Stimulated activated CD4-positive, alpha-beta T cell treated with anti-CD3 and anti-CD28 coated beads, Interleukin-15, amount 100 ng/mL, for 1 hour (primary cell): ENCODE measurements at places on chromosomes 6 and 20.

DNA sequence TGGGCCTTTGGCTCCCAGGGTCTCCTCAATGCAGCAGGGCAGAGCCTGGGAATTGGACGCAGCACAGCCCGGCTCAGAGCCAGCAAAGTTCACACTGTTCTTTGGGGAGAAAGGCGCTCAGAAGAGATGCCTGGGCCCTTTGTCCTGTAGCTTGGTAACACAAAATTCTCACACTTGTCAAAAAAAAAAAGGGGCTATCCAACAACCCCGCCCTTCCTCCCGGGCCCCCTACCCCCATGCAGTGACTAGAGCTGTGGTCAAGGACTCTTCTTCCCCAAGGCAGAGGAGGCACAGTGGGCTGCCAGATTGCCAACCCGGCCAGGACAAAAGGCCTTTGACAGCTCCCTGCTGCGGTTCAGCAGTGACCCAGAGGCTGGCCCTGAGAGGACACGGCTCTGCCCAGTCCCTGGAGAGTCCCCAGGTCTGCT, 2.0 kb downstream of the NKAIN4 start:
- DNase-seq: no peak

DNA sequence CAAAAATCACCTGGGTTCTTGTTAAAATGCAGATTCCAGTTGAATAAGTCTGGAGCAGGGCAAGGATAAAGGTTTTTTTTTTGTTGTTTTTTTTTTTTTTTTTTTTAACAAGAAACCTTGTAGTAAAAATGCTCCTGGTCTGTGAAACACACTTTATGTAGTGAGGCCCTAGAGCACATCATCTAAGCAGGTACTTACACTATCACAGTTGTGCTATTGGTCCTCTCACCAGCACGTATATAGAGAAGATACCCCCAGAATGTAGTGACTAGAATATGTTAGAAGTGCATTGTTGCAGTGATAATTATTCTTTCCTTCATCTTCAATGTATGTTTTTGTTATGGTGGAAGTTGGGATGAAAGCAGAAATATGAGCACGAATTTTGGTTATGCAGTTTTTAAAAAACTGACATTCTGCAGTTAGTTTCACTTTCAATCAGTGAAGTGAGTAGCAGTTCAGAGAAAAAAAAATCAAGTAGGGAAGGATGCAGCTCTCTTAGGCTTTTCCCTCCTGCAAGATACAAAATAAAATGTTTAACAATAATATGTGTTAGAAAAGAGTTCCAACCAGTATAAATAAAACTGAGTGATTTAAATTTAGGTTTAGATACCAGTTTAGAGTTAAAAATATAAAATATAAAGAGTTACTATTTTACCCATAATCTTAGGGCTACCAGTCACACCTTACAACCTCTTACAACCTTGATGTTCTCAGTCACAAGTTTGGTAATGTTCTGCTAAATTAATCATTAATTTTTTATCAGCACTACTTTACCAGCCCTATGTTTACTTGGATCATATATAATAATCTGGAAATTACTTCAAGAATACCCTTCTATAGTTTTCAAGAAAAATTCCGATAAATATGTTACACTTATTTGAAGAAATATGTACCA, 9.2 kb upstream of the DEFB113 start:
- DNase-seq: no peak

GRCh38 chr6:23335894-23336293, 766.5 kb downstream of the HDGFL1 start:
- DNase-seq: no peak

GRCh38 chr6:158389193-158389919, 77.1 kb downstream of the TULP4 start:
- DNase-seq: no peak

DNA sequence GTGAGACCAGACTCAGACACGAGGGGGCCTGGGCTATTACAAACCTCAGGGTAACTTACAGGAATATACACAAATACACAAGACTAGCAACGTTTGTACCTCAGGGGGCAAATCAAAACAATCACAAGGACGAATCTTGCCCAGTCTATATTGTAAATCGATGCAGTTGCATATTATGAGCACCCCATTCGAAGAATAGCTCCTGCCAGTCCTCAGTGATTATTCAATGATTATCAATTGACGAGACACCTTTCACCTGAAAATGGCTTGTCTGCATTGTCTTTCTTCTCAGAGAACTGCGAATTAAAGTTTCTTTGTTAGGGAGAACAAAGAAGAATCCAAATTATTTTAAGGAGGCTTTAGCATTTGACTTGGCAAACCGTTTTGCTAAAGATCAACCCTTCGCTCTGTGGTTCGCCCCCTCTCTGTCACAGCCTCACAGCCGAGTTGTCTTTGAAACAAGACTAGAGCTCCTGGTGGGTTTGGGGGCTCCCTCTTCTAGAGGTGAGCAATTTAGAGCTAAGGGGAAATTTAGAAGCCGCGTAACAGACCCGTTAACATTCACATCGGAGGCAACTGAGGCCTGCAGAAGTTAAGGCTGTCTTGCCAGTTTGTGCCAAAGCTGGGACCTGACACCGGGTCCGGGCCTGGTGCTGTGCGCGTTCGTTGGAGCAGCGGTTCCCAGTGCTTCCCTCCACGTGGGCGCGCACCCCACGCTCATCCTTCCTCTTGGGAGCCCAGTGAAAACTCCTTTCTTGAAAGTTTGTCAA, 24.9 kb upstream of the MAP3K7 start:
- no peak for DNase-seq

DNA sequence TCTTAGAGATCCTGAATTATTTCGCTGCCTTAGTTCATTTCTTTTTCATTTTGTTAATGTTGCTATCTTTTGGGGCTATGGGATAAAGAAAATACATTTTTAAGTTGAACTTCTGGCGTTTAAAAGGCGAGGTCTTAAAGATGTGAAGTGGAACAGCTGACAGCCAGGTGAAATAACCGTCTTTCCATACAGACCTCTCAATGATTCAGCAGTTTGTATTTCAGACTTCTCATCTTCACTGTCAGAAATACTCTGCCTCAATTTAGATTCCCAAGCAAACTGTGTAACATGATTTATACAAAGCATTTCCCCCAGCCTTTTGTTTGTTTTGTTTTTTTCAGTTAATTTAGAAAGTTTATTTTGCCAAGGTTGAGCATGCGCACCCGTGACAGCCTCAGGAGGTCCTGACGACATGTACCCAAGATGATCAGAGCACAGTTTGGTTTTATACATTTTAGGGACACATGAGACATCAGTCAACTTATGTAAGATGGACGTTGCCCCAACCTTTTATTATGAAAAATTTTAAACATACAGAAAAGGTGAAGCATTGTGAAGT, 40.0 kb downstream of the SLC9A8 start:
- no peak for DNase-seq

DNA sequence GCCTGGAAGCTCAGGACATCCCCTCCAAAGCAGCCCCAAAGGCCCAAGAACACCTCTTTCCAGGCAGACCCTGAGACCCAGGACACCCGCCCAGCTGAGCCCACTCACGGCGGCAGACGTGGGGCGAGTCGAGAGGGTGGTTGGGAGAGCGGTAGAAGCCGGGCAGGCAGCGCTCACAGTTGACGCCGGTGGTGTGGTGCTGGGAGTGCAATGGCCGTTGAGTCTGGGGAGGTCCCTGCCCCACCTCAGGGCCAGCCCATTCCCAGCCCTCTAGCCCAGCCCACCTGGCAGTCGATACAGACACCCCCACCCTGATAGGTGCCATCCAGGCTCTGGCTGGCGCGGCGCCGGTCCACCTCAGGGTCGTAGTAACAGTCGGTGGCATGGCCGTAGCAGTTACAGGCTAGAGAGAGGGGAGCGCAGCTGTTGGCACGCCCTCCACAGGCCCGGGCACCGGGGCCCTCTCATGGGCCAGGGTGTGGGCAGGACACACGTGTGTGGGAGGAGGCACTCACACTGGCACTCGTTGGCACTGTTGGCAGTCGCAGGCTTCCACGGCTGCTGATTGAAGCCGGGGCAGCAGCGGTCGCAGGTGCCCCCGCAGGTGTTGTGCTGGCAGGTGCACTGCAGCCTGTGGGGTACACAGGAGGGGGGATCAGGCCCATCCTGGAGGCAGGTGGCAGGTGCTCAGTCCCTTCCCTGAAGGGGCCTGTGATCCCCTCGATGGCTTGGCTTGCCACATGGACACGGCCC, 20.5 kb downstream of the LAMA5 start:
- DNase-seq: no peak
